GOT3 (cell line): ENCODE measurements at places on chromosomes 1 and 21.
A peak's percentile ranks its signal among the peaks of the same experiment; 100 is the strongest.

DNA sequence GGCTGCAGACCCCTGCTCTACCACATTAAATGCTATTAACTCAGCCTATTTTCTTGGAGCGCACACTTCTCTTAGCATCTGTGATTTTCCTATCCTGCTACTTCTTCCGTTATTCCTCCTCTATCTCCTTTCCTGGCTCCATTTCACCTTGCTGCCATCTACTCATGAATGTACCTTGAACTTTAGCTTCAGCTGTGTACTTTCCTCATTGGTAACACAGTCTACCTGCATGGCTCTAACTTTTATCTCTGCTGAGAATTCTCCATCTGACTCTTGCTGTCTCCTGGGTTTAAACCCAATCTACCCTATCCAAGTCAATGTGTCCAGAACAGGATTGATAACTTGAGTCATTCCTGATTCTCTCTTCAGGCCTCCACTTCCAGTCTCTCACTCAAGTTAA, 67.6 kb upstream of the MCOLN3 start:
- DNase-seq: no peak

- no peak for DNase-seq
These were observed 1190.9 kb upstream of the PRMT6 start for GRCh38 chr1:105865546-105865945.

DNA sequence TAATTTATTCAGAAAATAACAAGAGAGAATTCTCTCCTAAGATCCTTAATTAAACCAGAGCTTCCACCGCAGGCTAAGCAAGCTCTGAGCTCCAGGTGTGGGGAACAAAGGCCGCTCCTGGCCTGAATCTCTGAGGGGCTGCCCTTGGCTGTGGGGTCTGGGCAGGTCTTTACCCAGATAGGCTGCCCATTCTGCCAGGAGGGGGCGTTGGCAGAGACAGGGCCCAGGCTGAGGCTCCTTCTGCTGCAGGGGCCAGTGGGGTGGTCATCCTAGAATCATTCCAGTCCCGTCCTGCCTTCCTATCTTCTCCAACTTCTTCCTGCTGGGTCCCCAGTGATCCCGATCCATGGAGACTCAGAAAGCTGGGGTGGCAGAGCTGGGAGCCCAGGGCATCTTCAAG, 82.9 kb upstream of the POU3F1 start:
- DNase-seq: no peak

DNA sequence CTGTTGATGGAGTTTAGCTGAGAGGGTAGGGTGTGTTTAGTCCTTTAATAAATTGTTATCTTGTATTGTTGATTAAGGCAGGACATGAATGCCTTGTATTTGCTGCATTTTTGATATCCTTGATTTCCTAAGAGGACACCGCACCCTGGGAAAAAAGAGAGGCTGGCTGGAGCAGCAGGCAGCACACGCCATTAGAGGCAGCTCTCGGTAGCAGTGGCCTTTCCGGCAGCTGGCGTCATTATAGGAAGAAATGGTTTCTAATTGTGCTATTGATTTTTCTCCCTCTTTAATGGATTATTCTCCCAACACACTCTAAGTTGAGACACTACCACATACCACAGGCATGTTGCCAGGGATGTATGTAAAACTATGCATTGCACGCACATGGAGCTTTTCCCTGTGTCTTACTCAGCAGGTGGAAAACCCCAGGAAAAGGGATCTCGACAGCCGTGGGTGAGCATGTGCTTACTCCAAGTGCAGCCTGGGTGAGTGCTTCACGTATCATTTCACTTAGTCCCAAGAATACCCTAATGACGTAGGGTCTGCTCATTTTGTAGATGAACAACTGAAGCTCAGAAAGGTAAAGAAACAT, 440.4 kb upstream of the RUNX1 start:
- no peak for DNase-seq

- DNase-seq: peak; percentile 20
These were observed 56.2 kb downstream of the RUNX1 start for GRCh38 chr21:34992736-34993398.

DNA sequence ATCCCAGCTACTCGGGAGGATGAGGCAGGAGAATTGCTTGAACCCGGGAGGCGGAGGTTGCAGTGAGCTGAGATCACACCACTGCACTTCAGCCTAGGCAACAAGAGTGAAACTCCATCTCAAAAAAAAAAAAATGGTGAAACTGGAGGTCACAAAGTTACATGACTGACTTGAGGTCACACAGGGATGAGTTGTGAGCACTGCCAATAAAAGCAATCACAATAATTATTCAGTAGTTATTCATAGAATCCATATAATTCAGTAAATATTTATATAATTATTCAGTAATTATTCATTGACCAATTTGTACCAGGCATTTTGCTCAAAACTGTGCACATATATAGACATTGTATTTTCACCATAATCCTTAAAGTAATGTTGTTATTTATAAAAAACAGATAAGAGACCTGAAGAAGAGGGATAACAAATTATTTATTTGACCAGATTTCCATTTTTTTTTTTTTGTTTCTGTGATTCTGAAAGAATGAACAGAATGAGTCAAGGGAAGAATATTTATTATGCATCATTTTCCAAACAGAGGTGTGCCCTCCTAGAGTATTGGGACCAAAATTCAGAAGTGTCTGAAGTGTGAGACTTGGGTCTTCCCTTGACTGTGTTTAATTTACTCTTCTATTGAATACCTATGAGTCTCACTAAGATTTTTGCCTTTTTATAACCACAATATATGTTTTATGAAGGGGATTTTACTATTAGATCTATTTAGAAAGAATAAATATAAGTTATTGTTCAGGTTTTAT, 43.0 kb downstream of the PRKAB2 start:
- DNase-seq: no peak

DNA sequence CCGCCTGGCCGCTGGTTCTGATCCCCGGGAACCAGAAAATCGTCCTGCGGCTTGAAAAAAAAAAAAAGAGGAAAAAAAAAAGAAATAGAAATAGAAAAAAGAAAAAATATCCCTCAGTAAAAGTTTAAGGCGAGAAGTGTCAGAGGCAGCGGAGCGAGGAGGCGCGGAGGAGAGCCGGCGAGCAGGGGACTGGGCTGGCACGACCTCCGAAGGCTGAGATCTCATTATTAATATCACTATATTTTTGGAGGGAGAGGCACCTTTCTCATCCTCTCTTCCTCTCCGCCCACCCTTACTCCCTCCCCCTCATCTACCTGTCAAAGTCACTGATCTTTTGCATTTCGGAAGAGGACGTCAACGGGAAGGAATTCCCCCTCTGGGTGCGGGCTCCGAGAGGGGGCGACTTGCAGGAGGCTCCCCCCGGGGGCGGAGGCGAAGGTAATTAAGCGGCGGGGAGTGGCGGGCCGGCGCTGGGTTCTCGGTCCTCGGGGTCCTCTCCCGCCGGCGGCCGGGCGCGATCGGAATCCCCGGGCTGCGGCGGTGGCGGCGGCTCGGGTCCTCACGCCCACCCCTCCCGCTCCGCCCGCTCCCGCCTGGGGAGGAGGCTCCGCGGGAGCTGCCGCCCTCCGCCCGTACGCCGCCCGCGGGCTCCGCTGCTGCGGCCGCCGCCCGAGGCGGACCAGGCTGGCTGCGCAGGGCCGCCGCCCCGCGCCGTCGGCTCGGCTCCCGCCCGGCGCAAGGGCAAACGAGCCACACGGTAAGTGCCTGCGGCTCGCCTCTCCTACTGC, at the start of gene NTNG1:
Gene NTNG1 (plus strand): TSS at position 337 of the 788 bp plus-strand sequence.
- DNase-seq: no peak

- no peak for DNase-seq
These were observed 614.9 kb upstream of the TMPRSS15 start for GRCh38 chr21:19018529-19018928.

GRCh38 chr1:175734642-175735041, 8.8 kb downstream of the TNR start:
- DNase-seq: no peak

DNA sequence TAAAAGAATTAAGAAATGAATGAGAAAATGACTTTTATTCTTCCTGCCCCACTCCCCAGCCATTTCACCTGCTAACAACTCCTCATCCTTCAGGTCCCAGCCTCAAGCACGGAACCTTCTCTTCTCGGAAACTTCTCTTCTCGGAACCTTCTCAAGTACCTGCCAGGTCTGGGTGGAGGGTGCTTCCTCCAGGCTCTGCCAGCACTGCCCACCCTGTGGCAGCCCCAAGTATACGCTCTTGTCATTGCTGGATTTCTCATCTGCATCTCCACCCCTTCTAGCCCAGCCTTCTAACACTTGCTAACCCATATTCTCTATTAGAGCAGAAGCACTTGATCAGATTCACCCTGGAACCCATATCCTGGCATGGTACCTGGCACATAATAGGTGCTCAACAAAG, 3.9 kb upstream of the IFFO2 start:
- DNase-seq: no peak

DNA sequence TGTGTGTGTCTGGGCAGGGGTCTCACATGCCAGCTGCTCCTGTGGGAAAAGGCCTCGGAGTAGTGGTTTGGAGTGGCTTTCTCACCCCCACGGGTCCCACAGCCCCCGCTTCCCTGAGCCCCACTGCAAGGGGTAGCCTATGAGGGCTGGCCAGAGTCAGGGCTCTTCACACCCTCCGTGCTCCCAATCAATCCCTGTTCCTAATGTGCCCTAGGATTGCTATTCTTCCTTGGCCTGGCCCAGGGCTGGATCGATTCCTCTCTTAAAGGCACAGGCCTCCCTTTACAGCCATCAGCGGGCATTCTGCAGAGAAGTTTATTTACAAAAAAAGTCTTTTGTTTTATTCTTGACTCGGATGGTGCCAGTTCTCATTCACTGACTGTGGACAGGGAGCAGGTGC, 19.3 kb upstream of the ACTL8 start:
- DNase-seq: no peak

GRCh38 chr1:147622731-147623130, 47.6 kb downstream of the ACP6 start:
- no peak for DNase-seq

GRCh38 chr1:198549866-198550265, 9.4 kb upstream of the ATP6V1G3 start:
- no peak for DNase-seq

DNA sequence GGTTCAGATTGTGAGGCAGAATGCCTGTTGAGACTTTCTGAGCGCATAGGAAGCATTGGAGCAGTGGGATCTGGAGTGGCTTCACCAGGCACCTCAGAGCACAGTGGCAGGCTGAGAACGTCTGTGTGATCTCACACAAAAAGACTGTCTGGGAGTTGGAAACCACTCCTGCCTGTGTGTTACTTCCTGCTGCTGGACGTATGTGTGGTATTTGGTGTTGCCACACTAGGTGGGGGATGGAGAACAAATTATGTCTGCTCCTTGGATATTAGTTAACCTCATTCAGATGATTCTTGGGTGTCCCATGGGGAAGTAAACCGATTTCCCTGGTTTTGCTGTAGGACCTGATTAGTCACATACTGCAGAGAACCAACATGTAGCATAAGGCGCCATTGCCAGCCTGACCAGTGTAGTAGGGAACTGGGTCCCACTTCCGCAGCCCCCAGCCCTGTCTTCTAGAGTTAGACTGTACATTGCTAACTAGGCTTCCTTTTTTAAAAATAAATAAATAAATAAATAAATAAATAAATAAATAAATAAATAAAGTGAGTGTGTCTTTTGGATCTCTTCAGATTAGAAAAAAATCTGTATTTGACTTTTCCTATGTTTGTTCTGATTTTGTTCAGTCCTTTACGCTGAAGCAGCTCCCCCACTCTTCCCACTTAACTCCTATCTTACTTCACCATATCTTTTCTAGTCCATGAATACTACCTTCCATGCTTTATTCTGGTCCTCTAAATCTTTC, 26.9 kb downstream of the UCK2 start:
- DNase-seq: no peak

DNA sequence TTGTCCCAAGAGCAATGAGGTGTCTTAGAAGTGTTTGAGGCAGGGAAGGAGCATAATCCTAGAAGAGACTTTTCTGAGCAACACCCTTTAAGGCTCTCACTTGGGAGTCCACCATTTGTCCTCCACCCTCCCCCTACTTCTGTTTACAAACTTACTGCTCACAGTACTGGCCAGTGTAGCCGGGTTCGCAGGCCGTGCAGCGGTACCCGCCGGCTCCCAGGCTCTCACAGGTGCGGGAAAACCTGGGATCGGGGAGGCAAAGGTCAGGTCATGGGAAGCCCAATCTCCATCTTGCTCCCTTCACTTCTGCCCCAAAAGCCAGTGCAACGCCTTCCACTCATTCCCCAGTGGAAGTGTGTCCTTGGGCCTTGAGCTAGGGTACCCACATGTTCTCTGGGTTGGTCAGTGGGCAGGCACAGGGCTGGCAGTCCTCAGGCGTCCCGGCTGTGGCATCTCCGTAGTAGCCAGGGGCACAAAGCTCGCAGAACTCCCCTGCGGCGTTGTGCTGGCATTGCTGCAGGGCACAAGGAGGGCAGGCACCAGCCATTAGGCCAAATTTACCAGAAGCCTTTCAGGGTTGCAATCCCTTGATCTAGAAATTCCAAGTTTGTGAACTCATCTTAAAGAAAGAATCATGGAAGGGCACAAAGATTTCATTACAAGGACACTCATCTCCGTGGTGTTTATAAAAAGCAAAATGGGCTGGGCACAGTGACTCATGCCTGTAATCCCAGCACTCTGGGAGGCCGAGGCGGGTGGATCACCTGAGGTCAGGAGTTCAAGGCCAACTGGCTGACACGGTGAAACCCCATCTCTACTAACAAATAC, 49.8 kb downstream of the LDLRAD2 start:
- no peak for DNase-seq

GRCh38 chr1:44251989-44252671, 38.9 kb downstream of the DMAP1 start:
- DNase-seq: no peak

- DNase-seq: no peak
These were observed 832.3 kb downstream of the LTN1 start for GRCh38 chr21:28160378-28160777.
